Activated CD4-positive, alpha-beta T cell treated with anti-CD3 and anti-CD28 coated beads, Interleukin-2, amount 50 U/mL, for 16 hours (primary cell): ENCODE measurements at places on chromosomes 16 and 17.
A peak's percentile ranks its signal among the peaks of the same experiment; 100 is the strongest.

DNA sequence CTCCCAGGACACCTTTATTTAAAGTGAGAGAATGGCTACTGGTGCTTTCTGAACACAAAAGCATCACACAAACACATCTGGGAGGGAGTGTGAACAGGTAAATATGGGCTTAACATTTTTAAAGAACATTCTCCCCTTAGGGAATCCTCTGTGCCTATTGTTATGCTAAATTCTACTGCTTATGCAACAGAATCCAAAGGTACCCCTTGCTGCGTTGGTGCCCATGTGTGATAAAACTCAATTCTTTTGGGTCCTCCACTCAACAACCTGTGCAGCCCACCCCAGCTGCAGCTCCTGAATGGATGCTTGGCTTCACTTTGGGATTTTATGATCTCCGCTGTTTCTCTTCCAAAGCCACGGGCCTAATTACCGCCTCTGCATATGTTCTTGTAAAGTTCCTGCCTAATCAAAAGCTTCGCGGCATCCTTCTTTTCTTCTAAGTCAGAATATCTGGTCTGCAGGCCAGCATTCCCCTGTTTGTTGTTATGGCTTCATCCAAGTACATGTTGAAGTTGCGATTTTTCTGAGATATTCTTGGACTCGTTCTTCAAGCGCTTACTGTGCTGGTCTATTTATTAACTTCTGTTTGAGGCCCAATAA lies 23.9 kb downstream of the RHBDL3 start:
- DNase-seq, result no peak

- DNase-seq, result no peak
Measured at GRCh38 chr16:70766658-70767057, 34.3 kb downstream of the VAC14 start.

DNA sequence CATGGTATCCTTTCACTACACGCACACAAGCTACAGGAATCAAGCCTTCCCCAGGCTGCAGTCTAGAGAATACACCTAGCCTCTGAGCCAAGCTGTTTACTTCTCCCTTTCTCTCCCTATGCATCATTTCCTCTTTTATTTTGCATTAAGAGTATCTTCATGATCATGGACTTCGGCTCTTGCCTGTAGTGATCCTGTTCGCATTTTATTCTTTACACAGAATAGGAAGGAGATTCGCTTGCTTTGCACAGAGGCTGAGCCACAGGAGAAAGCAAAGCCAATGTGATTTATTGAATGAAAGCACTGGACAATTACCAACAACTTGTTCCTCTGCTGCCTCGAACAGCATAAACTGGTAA lies 172.7 kb downstream of the ANKFN1 start:
- no peak for DNase-seq

DNA sequence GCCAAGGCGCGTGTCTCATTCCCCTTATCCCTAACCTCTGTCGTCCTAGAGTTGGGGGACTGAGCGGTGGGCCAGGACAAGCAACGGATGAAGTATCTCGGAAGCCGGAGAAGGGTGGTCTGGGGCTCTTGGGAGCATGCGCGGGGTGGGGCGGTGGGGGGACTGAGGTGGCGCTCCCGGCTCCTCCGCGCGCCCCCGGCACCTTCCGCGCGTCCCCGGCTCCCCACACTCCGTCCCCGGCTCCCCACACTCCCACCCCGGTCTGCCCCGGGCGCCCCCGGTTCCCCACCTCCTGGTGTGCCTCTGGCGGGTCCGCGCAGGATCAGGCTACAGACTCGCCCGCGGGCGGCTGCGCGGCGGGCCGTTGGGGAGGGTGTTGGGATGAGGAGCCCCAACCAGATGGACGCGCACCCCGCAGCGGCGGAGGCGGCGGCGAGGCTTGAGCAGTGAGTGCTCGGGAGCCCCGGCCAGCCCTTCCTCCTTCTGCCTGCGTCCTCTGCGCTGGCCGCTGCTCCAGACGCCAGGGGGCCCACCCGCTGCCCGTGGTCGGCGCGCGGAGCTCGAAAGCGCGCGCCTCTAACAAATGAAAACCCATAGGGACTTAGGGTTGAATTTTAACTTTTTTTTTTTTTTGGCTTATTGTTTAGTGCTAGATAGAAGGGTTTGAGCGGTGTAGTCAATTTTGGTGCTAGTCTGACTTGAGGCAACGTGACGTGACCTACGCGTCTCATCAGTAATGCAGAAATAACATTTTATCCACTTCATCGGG lies 5.6 kb upstream of the CRYM start:
- no peak for DNase-seq

GRCh38 chr17:77765292-77765691 lies 193.2 kb upstream of the TNRC6C start:
- no peak for DNase-seq

- DNase-seq, result no peak
Measured at GRCh38 chr17:18377437-18378204, at the start of gene EVPLL. TSS of gene EVPLL (plus strand) at chr17:18377778. CDS start at chr17:18380938, 3,160 bp downstream.

GRCh38 chr16:81779536-81780320 lies 637 bp downstream of the PLCG2 start:
- DNase-seq, result no peak

DNA sequence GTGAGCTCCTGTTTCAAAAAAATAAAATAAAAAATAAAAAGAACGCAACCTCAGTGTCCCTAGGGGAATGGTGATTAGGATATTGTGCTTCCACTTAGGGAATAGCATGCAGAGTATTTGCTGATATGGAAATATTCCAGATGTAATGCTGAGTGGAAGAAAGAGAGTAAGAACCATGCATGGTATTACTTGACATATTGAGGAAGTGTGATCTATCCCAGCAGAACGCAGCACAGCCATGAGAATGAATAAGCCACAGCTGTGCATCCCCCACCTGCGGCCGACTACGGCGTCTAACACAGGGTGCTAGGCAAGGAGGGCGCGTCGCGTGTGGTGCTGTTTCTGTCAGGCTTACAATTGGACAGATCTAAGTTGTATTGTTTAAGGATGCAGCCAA lies 49.5 kb downstream of the FOXK2 start:
- no peak for DNase-seq

DNA sequence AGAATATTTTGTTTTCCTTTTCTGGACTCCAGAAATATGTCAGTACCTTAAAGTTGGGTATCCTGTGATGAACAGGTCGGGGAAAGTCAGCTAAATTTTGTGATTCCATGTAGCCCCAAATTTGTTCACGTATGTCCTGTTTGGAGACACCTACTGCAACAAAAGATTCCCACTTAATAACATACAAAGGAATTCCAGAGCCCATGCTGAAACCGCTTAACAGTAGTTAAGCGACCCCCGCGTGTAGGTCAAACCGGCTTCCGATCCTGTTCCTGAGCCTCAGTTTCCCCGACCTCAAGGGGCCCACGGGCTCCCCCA lies 477 bp downstream of the MTHFSD start:
- DNase-seq, result no peak

GRCh38 chr16:21600031-21600773 lies 825 bp downstream of the METTL9 start:
- peak; percentile 42 for DNase-seq

GRCh38 chr16:3112881-3113574 lies 642 bp downstream of the ZNF205 start:
- DNase-seq, result no peak

- DNase-seq, result no peak
Measured at GRCh38 chr17:64639516-64639915, 22.6 kb downstream of the SMURF2 start.

- no peak for DNase-seq
Measured at GRCh38 chr17:59107306-59107670, 608 bp upstream of the TRIM37 start.

DNA sequence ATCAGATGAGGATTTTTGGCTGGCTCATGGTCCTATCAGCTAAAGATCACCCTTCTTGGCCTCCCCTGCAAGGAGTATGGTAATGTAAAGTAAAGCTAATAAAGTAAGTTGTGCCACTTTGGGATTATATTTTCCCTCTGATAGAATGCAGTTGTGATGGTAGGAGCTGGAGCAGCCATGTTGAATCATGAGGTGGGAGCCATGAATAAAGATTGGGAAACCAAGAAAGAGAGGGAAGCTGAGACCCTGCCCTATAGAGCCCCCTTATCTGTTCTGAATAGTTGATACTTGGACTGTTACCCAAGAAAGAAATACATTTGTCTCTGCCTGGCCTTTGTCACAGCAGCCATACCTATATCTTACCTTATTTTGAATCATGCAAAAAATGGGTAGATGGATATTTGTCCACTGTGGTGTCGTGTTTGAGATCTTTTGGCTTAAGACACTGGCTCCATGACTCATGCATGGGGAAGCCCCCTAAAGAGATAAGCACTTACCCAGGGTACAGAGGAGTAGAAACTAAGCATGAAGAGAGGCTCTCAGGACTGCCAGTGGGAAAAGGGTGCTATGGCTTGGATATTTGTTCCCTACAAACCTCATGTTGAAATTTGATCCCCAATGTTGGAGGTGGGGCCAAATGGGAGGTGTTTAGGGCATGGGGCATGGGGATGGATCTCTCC lies 17.7 kb upstream of the TVP23A start:
- DNase-seq, result no peak

GRCh38 chr16:77596261-77596660 lies 126.1 kb upstream of the NUDT7 start:
- DNase-seq, result no peak

DNA sequence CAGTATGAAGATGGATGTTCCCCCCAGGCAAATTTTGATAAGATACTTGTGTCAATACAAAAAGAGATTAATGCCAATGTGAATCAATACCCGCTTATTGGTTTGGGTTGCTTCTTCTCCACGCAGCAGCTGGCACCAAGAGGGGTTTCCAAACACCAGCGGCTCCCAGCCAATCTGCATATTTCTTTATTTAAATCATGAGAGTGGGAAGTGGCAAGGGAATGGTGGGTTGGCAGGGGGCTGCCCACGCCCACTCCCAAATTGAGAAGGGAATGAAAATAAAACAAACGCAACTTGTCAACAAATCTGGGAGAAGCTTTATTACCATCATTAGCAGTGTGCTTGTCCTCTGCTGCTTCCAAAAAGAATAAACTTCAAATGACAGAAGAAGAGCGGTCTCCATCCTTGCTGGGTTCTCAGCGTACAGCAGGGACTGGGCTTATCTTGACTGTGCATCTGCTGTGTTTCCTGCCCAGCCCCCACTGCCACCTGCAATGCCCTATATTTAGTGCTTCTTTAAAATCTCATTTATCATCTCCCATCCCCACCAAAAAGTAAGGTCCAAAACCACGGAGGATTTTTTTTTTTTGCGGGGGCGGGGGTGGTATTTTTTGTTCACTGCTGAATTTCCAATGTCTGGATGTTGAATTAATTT lies 34.9 kb upstream of the C16orf78 start:
- DNase-seq, result no peak

- DNase-seq, result no peak
Measured at GRCh38 chr16:85265161-85265784, 153.0 kb upstream of the CIBAR2 start.

- DNase-seq, result peak; percentile 30
Measured at GRCh38 chr16:56625943-56626654, 518 bp downstream of the MT1E start.

- DNase-seq, result no peak
Measured at GRCh38 chr17:83081684-83082201, 2.3 kb downstream of the METRNL start.

- peak; percentile 52 for DNase-seq
Measured at GRCh38 chr17:44110823-44111633, 12.4 kb downstream of the HDAC5 start.

DNA sequence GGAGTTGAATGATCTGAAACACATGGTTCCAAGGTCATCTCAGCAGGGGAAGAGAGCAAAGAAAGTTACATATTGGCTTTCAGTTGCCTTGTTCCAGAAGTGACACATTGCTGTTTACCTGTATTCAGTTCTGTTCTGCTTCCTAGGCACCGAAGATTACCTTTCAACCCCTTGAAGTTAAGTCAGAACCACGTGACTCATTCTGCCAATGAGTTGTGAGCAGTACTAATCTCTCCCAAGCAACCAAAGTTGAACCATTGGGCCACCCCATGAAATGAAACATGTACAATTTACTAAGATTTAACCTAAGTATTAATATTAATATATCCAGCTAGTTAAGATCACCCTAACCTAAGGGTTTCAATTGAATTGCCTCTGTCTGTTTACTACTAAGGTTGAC lies 439.2 kb upstream of the MAF start:
- DNase-seq, result no peak

DNA sequence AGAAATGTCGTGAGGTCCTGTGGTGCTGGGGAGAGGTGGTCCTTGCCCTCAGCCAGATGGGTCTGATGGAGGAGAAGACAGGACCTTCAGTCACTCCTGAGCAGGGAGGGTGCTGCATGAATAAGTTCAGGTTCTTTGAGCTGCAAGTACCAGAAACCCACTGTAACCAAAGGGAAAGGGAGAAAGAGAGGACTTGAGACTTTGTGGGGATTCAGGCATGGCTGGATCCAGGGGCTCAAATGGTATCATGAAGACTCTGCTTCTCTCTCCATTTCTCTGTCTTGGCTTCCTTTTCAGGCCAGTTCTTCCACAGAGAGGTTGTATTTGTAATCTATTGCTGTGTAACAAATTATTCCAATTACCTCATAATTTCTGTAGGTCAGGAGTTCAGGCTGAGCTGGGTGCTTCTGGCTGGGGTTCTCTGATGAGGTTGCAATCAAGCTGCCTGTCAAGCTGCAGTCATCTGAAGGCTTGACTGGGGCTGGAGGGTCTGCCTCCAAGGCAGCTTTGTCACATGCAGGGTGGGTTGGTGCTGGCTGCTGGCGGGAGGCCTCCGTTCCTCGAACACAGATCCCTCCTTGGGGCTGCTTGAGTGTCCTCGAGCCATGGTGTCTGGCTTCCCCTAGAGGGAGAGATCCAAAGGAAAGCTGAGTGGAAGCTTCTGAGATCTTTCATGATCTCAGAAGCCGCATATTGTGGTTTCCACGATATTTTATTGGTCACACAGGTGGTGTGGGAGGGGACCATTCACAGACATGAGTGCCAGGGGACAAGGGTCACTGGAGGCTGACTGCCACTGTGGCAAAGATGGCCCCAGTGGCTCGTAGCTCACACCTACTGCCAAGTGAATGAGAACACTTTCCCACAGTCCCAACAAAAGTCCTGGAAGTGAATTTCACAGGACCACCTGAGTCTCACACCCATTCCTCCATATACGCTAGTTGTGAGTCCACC lies 5.9 kb upstream of the ADCY7 start:
- no peak for DNase-seq

DNA sequence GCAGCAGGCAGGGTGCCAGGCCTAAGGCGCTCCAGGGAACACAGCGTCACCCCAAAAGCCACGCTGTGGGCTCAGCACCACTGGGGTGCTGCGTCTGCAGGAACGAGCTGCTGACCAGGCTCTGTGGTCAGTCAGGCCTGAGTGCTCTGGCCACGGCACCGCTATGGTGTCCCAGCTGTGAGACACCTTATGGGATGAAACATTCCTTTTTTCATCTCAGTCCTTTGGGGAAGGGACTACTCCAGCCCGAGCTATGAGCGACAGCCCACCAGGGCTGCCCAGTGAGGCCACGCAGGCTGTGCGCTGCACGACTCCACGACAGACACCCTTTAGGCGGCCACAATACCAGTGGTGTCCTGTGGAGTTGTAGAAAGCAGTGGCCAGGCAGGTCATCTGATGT lies 11.1 kb downstream of the MGAT5B start:
- no peak for DNase-seq

GRCh38 chr16:66095676-66096075 lies 270.8 kb upstream of the CDH5 start:
- DNase-seq, result no peak

GRCh38 chr17:65115839-65116238 lies 21.3 kb upstream of the RGS9 start:
- no peak for DNase-seq
